ENCODE measurements at places on chromosomes 1 and 21.

- DNase-seq = no peak
These were observed 61.9 kb downstream of the ST6GALNAC5 start for GRCh38 chr1:76929136-76929535.

DNA sequence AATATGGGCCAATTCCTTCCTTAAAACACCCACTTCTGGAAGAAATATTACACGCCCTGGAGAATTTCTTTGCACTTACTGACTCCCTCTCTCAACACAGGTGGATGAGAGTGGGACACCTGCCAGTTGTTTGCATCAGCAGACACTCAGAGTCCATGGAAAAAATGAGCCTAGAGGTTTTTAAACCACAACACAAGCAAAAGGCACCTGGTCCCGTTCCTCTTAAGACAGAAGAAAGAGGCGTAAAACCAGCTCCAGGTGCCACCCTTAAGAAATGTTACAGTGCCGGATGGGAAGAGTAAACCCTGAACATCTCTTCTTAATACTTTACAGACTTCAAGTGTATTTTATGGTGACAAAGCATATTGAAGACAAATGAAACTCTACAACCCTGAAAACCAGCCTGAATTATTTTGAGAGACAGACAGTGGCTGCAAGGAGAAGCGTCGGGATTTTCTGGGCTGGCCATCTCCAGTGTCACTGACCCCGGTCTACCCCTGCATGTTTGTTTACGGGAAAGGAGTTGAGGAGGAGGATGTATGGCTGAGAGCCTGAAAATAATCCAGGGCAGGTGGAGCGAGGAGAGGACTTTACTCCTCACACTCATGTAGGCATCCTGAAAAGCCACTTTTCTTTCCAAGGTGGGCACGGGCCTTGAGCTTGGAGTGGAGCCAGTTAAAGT, 7.8 kb upstream of the RIPK4 start:
- no peak for DNase-seq

- DNase-seq = no peak
These were observed 290.4 kb downstream of the OLFM3 start for GRCh38 chr1:101706366-101706765.

DNA sequence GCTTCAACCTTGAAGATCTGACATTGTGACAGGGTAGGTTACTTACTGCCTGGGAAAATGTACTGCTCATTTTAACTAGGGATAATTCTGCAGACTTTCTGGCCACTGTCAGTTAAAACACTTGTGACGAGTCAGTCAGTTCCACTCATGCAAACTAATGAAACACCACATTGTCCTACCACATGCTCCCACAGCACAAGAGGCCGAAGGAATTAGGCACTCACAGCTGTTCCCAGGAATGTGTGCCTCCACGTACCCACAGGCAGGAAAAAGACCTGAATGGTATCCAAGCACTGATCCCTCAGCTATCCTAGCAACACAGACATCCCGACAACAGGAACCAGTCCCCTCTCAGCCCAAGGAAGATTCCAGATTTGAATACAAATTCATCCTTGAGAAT, 12.3 kb downstream of the BCAR3 start:
- no peak for DNase-seq

DNA sequence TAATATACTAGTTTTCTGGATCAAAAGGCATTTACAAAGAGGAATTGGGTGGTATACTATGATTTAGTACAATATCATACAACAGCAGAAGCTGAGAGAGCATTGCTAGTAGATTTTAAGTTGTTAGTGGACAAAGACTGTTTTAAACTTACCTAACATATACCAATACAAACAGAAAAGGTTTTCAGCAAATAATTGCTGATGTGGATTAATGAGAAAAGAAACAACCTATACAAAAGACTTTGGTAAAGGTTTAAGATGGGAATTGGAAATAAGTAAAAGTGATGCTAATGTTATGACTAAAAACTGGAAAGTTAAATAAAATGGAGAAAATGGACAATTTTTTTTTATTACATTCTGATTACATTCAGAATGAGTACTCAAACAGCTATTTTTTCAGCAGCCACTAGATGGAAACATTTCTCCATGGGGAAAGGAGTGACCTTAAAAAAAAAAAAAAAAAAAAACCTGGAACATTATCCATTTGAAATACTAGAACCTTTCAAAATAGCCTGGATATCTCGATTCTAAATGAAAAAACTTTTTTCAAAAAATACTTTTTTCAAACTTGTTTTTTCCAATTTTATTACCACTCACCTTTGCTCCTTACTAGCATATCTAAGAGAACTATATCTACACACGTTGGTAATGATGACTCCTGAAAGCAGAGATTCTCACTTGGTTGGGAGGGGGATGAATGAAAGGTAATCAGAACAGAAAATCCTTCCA, 55.4 kb downstream of the EPRS1 start:
- DNase-seq = no peak

DNA sequence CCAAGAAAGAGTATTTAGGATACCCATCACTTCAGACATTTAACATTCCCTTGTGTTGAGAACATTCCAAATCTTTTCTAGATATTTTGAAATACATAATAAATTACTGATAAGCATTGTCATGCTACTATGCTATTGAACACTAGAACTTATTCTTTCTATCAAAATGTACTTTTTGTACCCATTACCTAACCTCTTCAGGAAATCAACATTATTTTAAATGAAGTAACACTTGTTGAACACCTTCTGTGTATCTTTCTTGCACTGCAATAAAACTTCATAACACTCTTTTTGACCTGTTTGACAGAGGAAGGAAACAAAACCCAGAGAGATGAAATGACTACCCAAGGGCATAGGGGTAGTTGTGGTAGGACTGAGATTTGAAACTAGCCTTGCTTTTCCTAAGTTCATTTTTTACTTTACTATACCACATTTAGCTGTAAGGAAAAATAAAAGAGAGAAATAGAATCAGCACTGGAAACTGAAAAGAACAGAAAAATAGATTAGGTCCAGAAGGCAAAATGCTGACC, 99.4 kb downstream of the UCHL5 start:
- DNase-seq = no peak

- no peak for DNase-seq
These were observed 880.2 kb downstream of the LTN1 start for GRCh38 chr21:28112511-28112910.

DNA sequence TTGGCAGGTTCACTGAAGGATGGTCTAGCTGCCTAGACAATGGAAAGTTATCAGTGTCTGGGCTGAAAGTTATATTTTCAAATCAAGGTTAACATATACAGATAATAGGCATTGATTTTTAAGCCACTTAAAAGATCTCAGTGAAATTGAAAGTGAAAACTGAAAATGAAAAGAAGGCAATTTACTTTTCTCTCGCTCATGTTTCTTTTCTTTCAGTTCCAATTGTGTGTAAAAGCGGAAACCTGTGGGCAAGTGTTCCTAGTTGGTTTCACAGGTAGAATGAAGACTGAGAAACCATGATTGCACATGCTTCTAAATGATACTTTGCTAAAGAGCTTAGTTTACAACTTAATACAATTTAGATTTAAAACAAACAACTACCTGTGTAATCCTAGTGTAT, 383.7 kb downstream of the ZP4 start:
- DNase-seq = no peak

DNA sequence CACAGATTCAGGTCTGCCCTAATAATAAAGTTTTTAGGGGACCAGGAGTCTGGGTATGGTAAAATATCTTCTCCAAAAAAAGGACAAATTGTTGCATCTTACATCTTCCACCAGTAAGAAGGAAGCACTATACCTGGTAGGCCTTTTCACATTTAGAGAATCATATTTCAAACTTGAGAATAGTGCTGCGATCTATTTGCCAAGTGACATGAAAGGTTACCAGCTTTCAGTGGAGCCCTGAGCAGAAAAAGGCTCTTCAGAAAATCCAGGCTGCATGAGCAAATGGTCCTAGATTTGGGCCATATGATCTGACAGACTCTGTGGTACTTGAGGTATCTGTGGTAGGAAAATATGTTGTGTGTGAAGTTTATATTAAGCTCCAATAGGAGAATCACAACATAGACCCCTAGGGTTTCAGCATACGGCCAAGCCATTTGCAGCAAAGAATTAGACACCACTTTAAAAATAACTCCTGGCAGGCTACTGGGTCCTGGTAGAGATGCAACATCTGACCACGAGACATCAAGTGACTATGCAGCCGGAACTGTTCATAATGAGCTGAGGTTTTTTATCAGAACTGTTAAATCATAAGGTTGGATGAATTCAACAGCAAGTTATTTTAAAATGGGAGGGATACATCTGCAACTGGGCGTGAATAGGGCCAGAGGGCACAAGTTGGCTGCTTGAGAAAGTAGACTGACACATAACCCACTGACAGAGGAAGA, 38.6 kb upstream of the CCDC190 start:
- DNase-seq = peak; percentile 72

- DNase-seq = no peak
These were observed 29.5 kb downstream of the LMO4 start for GRCh38 chr1:87358219-87358618.

DNA sequence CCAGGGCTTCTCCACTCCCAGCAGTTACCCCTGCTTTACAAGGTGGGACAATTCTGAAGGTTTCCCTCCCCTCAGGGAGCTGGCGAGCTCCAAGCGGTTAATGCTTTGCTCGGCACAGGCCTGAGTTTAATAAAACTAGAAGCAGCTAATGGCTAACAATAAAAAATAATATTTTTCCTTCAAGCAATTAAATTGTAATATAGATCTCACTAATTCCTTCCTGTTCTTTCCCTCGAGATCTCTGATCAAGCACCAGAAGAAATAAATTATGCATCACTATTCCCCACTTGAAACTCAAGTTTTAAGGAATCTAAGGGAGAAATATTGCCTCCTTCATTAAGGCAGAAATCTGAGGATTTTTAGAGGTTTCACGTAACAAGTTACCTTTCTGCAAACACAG, 42.9 kb downstream of the GLIS1 start:
- no peak for DNase-seq

DNA sequence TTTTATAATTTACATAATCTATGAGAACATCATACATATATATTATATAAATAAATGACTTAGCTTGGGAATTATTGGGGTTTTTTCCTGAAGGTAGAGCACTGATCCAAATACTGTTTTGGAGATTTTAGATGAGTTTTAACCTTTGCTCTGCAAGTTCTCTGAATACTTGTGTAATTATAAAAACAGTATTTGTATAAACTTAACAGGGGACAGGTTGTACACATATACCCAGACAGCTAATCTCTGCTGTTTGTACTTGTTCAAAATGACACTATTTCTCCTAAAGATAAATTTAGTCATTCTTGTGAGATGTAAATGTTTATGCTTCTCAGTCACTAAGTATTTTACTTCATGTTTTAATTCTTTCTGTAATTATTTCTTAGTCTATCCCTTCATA, 8.7 kb downstream of the AGL start:
- no peak for DNase-seq

GRCh38 chr1:248792342-248792741, 33.4 kb downstream of the SH3BP5L start:
- no peak for DNase-seq

DNA sequence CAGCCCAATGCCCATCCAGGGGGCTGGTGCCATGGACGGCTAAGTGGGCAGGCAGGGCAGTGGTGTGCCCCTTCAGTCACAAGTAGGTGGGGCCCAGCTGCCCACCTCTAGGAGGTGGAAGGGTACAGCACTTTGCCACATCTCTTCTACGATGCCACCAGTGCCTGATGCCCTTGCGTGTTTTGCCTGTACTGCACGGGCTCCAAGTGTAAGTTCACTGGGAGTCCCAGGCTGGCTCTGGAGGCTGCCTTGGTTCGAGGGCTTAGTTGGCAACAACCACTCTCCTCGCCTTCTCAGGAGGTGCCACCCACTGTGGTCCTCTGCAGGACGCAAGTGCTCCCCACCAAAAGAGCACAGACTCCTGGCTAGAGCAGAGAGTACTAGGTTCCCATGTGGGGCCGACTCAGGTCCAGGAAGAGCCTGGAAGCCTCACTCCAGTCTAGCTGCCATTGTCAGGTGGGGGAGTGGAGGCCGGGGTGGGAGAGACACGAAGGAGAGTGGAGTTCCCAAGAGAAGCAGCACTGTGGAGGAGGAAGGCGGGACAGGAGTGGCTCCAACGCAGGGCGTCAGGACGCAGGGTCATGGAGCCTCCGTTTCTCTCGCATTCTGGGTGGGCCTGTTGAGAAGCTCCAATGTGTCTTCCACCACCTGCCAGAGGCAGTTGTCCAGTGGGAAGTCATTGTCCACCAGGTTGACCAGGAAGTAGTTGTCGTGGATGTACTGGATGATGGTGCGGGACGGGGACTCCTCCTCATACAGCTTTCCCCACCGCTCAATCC, 15.5 kb downstream of the MTHFR start:
- DNase-seq = no peak

DNA sequence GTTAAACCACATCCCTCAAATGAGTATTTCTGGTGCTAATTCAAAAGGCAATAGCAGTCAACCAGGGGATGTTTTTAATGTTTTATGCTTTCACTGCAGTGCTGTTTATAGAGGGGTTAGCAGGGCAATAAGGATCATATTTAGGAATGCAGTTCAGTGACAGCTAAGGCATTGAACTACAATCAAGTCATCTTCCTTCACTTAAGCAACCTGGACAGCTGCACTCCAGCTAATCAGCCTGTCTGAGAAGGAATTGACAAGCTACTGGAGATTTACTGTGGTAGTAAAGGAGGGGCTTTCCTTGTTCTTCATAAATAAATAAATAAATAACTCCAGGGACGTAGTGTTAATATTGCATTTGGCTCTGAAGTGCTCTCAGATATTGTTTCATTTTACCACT, 93.9 kb downstream of the DAB1 start:
- no peak for DNase-seq

- DNase-seq = no peak
These were observed 59.5 kb upstream of the KCNA3 start for GRCh38 chr1:110734133-110734680.

GRCh38 chr1:29719253-29719652, 482.9 kb downstream of the PTPRU start:
- DNase-seq = no peak

DNA sequence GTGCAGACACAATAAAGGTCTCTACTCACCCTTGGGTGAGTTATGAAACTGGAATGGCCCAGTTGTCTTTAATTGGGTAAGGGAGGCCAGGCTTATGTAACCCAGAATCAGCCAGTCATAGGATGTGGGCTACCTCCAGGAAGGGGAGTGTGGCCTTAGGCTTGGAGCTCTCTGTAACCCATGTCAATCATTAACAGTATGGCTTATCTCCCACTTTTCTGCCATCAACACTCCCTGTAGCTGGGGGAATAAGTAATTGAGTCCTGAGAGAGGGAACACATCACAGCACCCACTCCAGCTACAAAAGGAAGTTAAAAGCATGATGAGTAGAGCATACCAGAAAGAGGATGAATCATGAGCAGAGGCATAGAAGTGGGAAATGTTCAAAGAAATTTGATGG, 327.0 kb upstream of the DUSP10 start:
- no peak for DNase-seq

Data from HS-5 (cell line).